ENCODE measurements at places on chromosomes 5 and 9.
A peak's percentile ranks its signal among the peaks of the same experiment; 100 is the strongest.

- no peak for ATAC-seq
These were observed 920.5 kb downstream of the TLE4 start for GRCh38 chr9:80492221-80492620.

- no peak for ATAC-seq
These were observed 30.6 kb upstream of the LMNB1 start for GRCh38 chr5:126746290-126746689.

DNA sequence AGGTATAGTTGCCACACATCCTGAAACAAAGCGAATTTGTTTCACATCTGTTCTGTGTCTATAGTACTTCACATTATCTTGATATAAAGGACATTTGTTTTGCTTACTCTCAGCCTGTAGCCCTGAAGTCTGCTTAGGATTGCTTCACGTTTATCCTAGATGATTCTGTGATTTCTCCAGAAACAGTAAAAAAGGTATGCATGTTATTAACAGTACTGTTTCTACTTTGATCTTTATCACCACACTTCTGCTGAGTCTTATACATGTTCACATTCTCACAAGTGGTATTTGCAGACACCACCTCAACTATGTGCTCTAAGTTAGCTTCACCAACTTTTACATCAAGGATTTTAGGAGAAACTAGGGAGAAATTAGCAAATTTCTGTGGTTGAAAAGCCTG is 47.4 kb upstream of the ADAMTS19 start:
- ATAC-seq: no peak

DNA sequence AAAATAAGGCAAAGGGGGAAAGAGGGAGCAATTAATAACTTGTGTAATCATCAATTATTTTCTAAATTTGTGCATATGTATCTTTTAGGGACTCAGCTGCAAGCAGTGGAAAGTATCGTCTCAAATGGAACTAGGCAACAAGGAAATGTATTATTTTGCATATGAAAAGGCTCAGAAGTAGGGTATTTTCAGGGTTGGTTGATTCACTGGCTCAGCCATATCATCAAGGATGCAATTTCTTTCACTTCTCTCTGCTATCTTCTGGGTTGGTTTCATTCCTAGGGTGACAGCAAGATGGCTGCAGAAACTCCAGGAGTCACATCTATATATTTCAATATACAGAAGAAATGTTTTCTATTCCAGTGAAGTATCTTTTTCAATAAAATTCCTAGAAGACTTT is 509.8 kb downstream of the DMAC1 start:
- ATAC-seq: no peak

DNA sequence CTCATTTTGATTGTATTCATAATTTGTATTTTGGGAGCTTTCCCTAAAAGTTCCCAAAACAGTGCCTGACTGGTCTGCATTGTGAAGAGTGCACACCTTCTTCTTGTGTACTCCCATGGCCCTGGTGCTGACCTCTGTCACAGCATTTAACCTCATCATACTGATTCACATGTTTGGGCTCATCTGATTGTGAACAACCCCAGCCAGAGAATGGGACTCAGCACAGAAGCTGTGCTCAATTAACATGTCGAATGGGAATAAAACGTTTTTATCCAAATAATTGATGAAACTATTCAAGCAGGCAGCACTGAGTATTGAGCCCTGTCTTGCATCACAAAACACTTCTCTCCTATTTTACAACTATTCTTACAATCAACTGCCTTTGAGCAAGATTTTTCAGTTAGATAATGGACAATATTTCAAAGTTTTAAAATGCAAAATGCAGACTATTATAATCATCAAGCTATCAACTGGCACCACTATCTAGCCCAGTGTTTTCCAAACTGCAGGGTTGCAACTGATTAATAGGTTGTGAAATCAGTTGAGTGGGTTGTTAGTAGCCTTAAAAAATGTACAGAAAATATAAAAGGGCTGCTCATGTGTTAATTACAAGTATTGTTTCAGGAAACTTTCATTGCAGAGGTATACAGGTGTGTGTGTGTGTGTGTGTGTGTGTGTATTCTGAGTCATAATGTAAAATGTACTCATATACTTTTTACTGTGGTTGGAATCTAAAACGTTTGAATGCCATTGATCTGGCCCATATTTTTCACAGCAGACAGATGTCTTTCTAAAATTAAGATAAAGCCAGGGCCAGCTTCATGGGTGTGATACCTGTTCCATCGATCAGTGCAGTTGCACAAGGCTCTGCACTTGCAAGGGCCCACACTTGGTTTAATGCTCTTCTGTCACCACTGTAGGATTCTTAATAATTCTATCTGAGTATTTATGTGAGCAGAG is 190.5 kb downstream of the PIK3R1 start:
- ATAC-seq: no peak

DNA sequence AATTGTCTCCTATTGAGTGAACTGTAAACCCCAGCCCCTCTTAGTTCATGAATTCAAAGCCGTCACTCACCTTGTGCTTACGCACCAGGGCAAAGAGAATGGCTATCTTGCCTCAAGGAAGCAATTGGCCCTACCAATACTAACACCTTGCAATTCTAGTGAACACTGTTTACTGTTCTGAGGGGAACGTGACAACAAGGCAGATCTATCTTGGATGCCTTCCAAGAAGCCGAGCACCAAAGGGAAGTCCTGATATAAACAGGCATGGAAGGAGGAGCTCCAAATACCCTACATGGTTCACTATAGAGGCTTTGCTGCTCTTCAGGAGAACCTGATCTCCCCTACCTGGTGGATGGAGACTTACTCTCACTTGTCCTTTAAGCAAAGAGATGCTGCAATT is 1.7 kb upstream of the PLPPR1 start:
- no peak for ATAC-seq

GRCh38 chr9:99433555-99433954 is 211.5 kb downstream of the SEC61B start:
- peak; percentile 55 for ATAC-seq

- no peak for ATAC-seq
These were observed 123.1 kb downstream of the TLE4 start for GRCh38 chr9:79694676-79695400.

DNA sequence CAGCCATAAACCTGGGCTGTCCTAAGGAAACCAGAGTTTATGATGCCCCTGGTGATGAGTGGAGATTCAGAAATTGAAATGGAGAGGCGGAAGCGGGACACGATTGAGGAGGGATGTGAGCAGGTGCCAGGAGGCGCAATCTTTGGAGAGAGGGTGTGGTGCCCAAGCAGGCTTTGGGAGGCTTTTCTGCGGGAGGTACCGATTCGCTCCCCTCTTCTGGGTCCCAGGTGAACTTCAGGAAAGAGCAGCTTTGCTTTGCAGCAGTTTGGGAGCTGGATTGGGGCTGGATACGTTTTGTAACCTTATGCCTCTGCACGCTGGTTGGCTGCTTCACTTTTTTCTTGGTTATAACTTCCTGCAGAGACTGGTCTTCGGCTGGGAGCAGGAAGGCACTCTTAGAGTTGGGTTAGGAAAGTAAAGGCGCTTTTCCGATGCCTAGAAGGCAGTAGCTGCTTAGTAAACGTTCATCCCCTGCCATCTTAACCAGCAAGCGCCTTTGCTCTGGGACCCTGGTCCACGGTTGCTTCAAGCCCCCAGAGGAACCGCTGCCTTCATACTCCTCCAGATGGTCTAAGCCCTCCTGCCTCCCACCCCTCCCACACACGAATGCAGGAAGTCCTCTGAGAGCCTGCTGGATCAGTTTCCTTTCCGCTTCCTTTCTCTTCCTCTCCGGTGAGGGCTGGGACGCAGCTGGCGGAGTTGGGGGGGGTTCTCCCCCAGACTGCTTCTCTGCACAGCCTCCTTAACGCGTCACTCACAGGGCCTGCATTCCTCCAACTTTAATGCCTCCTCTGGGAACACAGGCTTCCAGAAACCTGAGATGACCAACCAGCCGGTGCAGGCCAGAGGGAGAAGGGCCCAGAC is 15.2 kb upstream of the NEK6 start:
- ATAC-seq: no peak

- no peak for ATAC-seq
These were observed 542.3 kb downstream of the PSAT1 start for GRCh38 chr9:78839252-78839651.

- peak; percentile 76 for ATAC-seq
These were observed 210.8 kb downstream of the ADAMTSL1 start for GRCh38 chr9:18684593-18685317.

GRCh38 chr5:153791339-153791738 is 247.4 kb downstream of the FAM114A2 start:
- no peak for ATAC-seq

GRCh38 chr9:124213396-124213795 is 44.4 kb upstream of the NEK6 start:
- no peak for ATAC-seq

GRCh38 chr9:131836021-131836420 is 96.1 kb upstream of the RAPGEF1 start:
- ATAC-seq: no peak

DNA sequence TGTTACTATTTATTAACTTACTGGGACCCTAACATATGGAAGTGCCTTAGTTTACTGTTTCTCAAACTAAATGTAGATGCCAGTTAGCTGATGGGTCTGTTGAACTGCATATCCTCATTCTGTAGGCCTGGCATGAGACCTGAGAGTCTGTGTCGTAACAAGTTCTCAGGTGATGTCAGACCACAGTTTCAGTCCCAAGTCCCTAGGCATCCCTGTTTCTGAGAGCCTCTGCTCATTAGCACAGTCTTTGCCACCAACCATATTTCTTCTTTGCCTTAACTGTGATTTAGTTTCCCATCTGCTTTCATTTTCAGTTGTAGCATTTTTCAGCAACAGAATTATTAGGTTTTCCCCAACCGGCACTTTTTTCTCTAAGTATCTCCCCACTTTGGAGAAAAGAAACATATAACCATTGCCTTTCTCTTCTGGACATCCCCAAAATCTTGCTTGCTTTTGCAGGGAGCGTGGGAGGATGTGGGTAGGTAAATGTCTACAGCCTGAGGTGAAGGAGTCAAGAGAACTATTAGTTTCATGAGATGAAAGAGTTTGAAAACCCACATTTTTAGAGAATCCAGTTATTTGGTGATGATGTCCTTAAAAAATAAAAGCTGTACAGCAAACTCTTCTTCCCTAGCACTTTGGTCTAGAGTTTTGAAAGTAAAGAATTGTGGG is 74.6 kb downstream of the NUDT12 start:
- ATAC-seq: no peak

- no peak for ATAC-seq
These were observed 31.8 kb upstream of the NANS start for GRCh38 chr9:98024702-98025101.

DNA sequence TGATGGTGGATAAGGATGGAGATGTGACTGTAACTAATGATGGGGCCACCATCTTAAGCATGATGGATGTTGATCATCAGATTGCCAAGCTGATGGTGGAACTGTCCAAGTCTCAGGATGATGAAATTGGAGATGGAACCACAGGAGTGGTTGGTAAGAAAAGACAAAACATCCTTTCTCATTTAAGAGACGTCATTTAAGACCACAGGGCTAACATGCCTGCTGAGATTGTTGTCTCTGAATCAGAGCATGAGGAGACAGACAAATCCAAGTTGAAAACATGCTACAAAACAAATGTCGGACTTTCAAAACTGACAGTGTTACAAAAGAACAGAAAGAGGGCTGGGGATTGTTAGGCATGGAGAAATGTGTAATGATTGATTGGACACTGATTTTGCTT is 4.6 kb downstream of the CCT5 start:
- no peak for ATAC-seq

DNA sequence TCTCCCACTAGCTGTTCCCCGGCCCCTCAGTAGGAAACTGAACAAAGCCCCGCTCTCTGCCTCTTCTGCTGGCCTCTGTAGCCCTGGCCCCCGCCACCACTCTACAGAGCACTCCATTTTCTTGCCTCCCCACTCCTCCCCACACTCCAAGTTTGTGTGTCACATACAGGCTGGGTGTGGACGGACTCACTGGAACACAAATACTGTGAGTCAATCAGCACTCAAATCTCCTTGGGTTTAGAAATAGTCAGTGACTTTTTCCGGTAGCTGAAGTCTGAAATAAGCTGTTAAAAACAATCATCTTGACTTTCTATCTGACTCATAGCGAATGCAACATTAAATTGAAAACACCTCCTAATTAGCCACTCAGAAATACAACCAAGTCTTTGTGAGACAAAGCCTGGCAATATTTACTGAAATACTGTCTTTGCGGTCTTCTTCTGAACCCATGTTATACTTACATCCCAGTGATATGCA is 122.5 kb downstream of the LHFPL2 start:
- ATAC-seq: peak; percentile 44

DNA sequence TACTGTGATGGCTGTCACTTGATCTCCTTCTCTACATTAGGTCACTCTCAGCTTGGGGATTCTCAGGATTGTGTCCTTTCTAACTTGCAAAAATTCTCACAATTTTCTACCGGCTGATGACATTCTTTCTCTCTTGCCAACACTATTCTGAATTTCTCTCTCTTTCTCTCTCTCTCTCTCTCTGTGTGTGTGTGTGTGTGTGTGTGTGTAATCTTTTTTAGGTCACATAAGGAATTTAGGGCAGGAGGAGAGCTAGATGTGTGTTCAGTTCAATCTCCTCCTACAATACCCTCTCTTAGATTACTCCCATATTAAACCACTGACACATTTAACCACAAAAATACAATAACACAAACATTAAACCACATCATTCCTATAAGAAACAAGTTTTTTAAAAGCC is 242.3 kb upstream of the NREP start:
- no peak for ATAC-seq

DNA sequence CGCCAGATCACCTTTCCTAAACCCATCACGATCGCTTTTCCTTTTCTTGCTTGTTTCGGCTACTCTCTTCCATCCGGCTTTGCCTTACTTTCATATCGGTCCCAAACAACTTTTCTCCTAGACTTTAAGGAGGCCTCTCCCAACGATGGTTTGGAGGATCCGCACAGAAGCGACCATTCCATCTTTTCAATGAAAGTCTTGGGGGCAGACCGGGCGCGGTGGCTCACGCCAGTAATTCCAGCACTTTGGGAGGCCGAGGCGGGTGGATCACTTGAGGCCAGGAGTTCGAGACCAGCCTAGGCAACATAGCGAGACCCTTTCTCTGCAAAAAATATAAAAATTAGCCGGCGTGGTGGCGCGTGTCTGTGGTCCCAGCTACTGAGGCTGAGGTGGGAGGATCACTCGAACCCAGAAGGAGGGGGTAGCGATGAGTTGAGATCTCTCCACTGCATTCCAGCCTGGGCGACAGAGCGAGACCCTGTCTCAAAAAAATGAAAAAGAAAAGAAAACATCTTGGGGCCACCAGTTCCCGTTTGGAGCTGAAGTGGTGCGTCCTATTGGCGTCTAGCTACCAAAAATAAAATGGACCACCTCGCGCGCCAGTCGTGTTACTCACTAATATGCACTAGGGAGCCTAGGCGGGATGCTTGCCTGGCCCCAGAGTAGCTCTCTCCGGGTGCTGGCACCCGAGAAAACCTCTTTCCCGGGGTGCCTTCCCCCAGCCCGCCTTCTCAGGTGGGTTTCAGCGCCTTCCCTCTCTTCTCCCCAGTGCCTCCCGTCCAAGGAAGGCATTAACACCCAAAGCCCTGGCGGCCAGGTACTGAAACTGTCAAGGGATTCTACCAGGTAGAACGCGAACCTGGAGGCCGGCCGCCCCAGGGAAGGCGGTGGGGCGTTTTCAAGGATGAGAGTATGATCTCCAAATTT is 800 bp upstream of the AP3B1 start:
- peak; percentile 56 for ATAC-seq

Measured in gastroesophageal sphincter (tissue), 4 donors.